ENCODE measurements at places on chromosomes 7 and 10.

DNA sequence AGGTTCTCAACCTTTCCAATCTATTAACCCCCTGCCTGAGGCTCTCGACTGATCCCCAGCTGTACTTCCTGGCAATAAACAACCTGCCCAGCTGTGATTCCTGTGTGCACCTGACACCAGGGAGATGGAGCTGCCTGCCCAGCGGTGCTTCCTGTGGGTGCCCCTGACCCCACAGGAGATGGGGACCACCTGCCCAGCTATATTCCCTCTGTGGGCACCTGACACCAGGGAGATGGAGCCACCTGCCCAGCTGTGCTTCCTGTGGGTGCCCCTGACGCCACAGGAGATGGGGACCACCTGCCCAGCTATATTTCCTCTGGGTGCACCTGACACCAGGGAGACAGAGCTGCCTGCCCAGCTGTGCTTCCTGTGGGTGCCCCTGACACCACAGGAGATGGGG, 184.0 kb downstream of the DIP2C start:
- DNase-seq = no peak

- no peak for DNase-seq
These were observed 149.0 kb upstream of the INSYN2A start for GRCh38 chr10:127345231-127345965.

GRCh38 chr10:86443069-86443468, 76.5 kb upstream of the GRID1 start:
- DNase-seq = no peak

- no peak for DNase-seq
These were observed 743 bp downstream of the ADAP1 start for GRCh38 chr7:953547-954327.

- DNase-seq = no peak
These were observed 88.3 kb upstream of the CNTNAP2 start for GRCh38 chr7:146028251-146028750.

- DNase-seq = no peak
These were observed 148.7 kb downstream of the WDR11 start for GRCh38 chr10:120999868-121000267.

- DNase-seq = no peak
These were observed 12.9 kb downstream of the TTYH3 start for GRCh38 chr7:2644562-2645273.

DNA sequence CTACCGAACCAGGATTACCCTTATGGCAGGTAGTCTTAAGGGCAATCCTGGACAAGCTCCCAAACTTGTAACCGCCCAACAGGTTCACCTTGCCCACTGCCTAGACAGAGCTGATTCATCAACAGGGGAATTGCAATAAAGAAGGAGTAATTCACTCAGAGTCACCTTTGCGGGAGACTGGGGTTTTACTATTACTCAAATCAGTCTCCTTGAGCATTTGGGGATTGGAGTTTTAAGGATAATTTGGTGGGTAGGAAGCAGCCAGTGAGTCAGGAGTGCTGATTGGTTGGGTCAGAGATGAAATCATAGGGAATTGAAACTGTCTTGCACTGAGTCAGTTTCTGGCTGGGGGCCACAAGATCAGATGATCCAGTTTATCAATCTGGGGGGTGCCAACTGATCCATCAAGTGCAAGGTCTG, 25.3 kb downstream of the HK1 start:
- DNase-seq = no peak

DNA sequence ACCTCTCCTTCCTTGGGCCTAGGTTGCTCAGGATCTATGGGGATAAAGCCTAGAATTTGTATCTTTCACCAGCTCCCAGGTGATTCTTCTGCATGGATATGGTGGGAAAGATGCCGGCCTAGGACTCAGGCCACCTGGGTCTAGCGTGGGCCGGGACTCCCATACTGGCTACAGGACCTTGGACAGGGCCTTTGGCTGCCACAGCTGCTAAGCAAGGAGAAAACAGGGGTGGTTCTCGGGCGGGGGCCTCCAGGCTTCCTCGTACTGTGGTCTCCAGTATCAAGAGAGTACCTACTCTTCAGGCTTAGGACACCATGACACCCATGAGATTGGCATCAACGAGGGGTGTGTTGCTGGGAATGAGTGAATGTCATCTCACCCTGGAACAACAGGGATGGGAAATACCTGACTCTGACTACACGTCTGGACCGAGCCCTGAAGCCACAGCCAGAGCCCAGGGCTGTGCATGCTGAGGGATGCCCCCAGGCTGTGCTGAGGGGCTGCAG, 120.3 kb upstream of the ADAM12 start:
- no peak for DNase-seq

GRCh38 chr10:118203461-118203860, 138.7 kb downstream of the FAM204A start:
- DNase-seq = no peak

- DNase-seq = no peak
These were observed 434.4 kb upstream of the ZMIZ1 start for GRCh38 chr10:78634389-78634815.

GRCh38 chr7:152735443-152736004, 24.0 kb upstream of the ACTR3B start:
- no peak for DNase-seq

DNA sequence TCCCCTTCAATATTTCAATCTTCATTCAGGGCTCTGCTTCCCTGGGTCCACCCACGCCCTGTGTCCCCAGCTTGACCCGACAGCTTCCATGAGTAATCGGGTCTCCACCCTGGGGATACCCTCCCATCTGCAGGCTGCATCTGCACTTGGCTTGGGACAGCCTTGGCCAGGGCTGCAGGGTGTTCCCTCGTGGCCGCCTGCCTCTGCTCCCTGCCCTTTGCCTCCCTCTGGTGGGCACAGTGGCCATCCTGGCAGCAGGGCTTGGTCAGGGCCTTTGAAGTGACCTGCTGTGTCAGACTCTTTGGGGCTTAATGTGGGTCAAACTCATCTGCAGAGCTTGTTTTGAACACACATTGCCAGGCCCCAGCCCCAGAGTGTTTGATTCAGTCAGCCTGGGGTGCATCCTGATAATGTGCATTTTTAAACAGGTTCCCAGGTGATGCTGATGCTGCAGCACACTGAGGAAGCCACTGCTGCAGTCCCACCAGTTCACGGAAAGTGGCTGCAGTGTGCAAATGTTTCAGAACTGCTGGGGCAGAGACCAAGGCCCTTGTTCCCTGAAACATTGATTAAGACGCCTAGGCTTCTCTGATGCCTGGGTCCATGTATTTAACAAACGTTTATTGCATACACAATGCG, 80.7 kb upstream of the SEC61G start:
- DNase-seq = no peak

GRCh38 chr7:107506674-107507339, 37.0 kb downstream of the GPR22 start:
- no peak for DNase-seq

GRCh38 chr10:101346177-101346576, 7.8 kb upstream of the BTRC start:
- DNase-seq = no peak

DNA sequence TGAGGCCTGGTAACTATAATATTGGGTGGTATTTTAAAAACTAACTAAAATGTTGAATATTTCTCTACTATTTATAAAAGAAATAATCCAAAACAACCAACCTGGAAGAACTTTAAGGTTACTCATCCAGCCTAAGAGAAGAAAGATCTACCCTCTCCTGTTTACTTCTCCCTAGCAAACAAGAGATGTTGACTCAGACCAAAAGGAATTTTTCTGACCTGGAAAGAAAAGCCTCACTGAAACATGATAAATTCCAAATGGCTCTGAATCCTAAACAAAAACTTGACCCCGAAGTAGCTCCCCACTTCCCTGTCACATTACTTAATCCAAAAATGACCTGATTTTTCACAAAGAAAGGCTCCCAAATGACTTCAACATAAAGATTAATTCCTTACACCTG, 101.2 kb downstream of the PARD3 start:
- no peak for DNase-seq

- DNase-seq = no peak
These were observed 78.8 kb upstream of the LRRN3 start for GRCh38 chr7:111012149-111012548.

DNA sequence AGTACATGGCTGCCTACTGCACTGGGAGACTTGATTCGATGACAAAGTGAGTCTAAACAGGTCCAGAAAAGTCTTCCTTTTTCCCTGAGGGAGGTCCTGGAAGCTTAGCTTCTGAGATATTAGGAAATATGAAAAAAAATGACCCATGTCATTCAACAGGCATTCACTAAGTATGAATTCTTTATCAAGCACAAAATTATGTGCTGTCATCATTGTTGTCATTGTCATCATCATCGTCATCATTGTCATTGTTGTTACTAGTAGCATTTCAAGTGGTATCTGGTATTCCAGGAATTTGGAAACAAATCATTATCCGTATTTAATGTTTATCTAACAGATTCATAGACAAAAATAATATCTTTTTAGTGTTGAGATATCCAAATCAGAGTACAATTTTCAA, 49.7 kb upstream of the HECTD2 start:
- DNase-seq = no peak

- DNase-seq = no peak
These were observed 31.2 kb downstream of the IL2RA start for GRCh38 chr10:6030940-6031339.

DNA sequence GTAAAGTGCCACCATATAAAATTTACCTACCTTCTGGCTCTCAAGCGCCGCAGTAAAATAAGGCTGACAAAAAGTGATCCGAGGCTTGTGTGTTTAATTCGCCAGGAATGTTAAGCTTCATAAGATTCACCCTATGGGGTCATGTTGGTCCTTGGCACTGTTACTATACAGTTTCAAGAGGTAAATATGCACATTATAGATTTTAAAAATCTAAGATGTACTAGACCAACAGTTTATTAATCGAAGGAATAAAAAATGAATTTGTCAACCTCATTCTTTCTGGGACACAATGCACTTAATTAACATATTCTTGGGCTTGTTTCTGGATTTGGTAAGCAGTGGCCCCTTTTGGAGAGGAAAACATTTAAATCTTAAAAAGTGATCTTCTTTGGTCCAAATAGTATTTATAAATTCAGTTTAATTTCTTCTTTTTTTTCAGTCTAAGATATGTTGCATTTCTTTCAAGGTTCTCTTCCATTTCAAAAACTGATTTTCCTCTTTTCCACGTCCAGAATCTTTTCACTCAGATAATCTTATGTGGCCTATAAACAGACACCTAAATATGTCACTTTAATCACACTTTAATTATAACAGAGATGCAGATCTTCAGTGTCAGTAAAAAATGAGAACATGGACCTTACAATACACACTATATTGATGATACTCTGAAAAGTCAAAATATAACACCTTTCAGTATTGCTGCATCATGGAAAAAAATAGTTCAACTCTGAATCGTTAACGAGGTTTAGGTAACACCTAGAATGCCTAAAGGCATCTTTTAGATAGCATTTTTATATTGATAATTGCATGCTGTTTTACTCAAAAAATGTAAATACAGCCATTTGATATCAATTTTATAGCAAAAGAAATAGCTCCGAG, 3.8 kb upstream of the SKIDA1 start:
- peak; percentile 61 for DNase-seq

- DNase-seq = no peak
These were observed 1.8 kb upstream of the OPN4 start for GRCh38 chr10:86652361-86653202.

- DNase-seq = no peak
These were observed 120.8 kb downstream of the NRCAM start for GRCh38 chr7:108335269-108335918.

GRCh38 chr10:3889961-3890522, 105.0 kb upstream of the KLF6 start:
- DNase-seq = no peak

DNA sequence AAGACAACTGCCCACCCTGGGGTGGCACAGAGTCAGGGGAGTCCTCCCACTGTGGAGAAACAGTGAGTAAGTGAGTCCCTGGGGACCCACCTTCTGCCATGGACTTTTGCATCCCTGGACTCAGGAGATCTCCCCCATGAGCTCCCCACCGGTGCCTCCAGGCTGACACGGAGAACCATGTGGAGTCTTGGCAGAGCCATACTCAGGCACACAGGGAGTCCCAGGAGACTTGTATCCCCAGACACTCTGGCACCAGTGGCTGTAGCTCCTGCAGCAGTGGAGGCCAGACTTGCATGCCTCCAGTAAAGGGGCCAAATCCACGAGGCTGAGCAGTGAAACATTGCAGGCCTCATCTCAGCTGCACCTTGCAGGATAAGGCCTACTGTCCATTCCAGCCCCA, 791.4 kb downstream of the PCDH15 start:
- no peak for DNase-seq

GRCh38 chr10:77611221-77611620, 26.4 kb downstream of the KCNMA1 start:
- no peak for DNase-seq

DNA sequence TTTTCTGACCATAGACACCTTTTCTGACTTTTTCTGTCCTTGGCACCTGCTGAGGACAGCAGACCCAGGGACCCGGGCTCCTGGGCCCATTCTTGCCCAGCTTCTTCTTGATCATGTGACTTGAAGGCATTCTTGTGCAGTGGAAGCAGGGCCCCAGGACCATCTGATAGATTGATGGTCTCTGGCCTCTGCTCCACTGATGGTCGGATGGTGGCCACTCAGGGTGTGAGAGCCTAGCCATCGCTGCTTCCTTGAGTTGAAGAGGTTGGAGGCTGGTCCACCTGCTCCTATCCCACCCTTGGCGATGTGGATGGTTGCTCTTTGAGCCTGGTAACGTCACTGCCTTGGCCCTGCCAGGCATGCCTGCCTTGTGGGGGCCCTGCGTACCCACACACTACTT, 37.8 kb upstream of the ZNF716 start:
- DNase-seq = no peak

- no peak for DNase-seq
These were observed 21.6 kb downstream of the IRF5 start for GRCh38 chr7:128959296-128959695.

DNA sequence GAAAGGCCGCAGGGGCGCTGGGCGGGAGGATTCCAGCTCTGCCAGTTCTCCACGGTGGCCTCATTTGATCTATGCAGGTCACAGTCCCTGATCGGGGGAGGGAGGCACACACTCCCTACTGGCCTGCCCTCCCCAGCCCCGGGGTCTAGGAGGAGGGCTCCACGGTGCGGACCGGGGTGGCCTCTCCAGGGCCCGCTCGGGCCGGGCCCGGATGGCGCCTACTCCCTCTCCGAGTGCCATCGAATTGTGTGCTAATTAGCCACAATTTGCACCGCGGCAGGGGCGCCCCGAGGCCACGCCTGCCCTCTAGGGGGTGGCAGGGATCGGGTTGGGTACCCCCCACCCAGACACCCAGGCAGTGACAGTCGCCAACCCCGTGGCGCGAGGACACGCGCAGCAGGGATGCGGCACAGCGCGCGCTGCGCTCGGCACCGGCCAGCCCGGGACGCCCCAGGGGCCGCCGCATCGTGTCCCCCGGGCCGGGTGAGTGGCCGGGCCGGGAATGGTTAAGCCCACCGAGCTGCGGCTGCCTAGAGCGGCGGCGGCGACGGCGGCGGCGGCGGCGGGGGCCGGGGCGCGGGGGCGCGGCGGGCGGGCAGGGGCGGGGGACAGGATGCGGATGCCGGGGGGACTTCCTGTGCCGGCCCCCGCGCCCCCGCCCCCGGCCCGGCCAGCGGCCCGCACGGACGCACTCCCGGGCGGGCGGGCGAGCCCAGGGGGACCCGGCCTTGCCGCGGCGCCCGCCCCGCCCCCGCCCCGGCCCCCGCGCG, at the start of gene ZNF853:
ZNF853 (plus strand) TSS at position 658 of the 770 bp plus-strand sequence. CDS start 565 bp downstream, outside the sequence.
- no peak for DNase-seq
